ENCODE measurements at places on chromosomes 7 and 10. TPM values are rescaled to one million over a fixed set of nuclear protein-coding genes. Genes with fewer than 3 reads are reported as not detected.

The FAM13C gene
- 2.8 TPM for total RNA-seq

The CFAP69 gene
- total RNA-seq, result 2.5 TPM

The GRM3 gene
- total RNA-seq, result not detected

The TMEM184A gene
- 1.5 TPM for total RNA-seq

The PLPP4 gene
- 27.6 TPM for total RNA-seq

The PRSS2 gene
- total RNA-seq, result not detected

The VWDE gene
- 1.1 TPM for total RNA-seq

The TBATA gene
- not detected for total RNA-seq

- no peak for DNase-seq
Measured at GRCh38 chr10:6175329-6176055, 27.2 kb upstream of the PFKFB3 start.

GRCh38 chr10:128058106-128058749, 68.0 kb downstream of the MKI67 start:
- no peak for DNase-seq

GRCh38 chr7:48035967-48036478, 680 bp downstream of the C7orf57 start:
- DNase-seq, result no peak

- DNase-seq, result no peak
Measured at GRCh38 chr7:147411096-147411495, 1179.5 kb upstream of the C7orf33 start.

GRCh38 chr7:105788816-105789349, 87.5 kb downstream of the ATXN7L1 start:
- DNase-seq, result no peak

DNA sequence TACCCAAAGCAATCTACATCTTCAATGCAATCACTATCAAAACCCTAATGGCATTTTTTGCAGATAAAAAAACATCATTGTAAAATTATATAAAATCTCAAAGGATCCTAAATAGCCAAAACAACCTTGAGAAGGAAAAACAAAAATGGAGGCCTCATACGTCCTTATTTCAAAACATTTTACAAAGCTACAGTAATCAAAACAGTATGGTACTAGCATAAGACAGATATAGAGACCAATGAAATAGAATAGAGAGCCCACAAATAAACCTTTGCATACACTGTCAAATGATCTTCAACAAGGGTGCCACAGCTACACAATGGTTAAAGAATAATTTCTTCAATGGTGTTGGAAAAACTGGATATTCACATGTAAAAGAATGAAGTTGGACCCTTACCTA, 34.5 kb downstream of the PDLIM1 start:
- DNase-seq, result no peak

- no peak for DNase-seq
Measured at GRCh38 chr7:18133921-18134320, 106.3 kb upstream of the PRPS1L1 start.
